Kidney (tissue), 22 donors: ENCODE measurements at places on chromosomes 12 and 14.
A peak's percentile ranks its signal among the peaks of the same experiment; 100 is the strongest.

DNA sequence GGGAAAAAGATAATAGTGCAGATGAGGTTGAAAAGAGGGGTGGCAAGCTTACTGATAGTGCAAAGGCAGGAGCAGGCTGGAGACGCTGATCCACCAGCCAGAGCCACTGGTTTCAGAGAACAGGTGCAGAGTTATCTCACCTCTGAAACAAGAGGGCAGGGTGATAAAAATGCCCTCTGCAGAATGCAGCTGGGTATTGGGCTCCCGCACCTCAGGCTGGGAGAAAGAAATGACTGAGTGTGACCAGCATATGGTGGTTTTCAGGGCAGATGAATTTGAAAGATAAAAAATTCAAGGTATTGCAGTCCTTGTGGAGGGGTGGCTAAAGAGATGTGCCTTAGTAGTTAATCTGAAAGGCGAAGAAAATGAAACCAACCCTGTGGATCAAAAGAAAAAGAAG is 2.9 kb upstream of the TMEM30B start:
- DNase-seq: no peak

DNA sequence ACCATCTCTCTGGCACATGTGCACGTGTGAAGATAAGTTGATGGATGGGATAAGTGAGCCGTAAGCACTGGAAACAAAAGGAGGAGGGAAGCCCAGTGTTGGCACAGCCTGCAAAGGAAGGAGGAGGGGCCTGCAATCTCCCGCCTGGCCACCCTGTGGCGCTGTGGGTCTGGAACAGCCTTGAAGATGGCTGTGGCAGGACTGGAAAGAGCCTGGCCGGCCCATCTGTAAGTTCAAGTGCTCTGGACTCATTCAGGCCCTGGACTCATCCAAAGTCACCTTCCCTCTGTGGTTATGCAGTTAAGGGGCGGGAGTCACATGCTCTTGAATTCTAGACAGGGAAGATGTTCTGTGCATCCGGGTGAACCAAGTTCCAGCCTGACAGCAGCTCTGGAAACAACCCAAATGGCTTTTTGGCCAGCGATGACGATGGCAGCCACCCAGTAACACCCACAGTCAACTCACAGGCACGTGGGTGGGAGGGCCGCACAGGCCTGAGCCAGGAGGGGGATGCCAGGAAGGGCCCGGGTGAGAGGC is 50.4 kb downstream of the CHGA start:
- peak; percentile 75 for DNase-seq

- no peak for DNase-seq
Measured at GRCh38 chr12:8692573-8692972, 5.2 kb upstream of the RIMKLB start.

GRCh38 chr14:51269634-51270033 is 29.6 kb downstream of the TMX1 start:
- DNase-seq: no peak

DNA sequence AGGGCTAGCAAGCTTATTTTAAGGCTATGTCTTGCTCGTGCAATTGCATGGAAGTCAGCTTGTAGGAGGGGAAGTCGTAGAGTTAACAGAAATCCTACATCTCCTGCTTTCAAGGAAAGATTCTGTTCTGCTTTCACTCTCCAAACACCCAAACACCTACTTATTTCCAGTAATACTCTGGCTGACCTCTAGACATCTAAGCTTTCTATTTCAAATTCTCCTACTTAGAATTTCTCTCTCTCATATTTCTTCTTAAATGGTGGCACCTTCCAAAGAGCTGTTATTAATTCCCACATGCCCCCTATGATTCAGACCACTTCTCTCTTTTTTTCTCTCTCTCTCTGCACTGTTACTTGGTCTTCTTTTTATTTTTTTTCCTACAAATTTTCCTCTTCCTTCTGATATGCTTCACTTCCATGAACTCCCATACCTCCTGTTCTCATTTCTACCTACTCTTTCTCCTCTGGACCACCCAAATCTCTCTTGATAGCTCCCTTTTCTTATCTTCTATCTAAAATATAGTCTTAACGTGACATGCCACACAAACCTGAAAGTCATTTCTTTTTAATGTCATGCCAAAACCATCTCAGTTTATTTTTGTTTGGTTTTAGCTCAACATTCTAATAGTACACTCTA is 90.8 kb downstream of the RPS6KA5 start:
- DNase-seq: no peak

- no peak for DNase-seq
Measured at GRCh38 chr14:58942516-58942915, 246.0 kb upstream of the DAAM1 start.

GRCh38 chr12:47032644-47033043 is 46.8 kb upstream of the PCED1B start:
- no peak for DNase-seq

GRCh38 chr12:128111951-128112350 is 155.0 kb upstream of the TMEM132C start:
- no peak for DNase-seq

GRCh38 chr14:56073799-56074198 is 44.4 kb upstream of the PELI2 start:
- DNase-seq: no peak

DNA sequence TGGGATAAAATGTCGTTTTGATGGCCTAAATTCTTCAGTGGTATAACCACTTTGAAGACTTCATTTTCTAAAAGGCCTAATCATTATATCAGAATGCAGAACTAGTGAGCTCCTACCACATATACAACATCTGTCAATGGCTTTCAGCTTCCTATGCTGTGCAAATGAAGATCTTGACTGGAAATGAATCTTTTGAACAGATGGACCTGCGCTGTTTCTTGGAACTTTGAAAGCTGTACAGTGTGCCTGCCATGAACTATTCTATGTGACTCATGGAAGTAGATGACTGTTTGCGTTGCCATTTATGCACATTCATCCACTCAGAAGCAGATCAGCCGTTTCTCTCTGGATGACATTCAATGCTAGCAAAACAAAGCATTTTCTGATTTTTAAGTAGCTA is 542.2 kb upstream of the USP15 start:
- DNase-seq: no peak

DNA sequence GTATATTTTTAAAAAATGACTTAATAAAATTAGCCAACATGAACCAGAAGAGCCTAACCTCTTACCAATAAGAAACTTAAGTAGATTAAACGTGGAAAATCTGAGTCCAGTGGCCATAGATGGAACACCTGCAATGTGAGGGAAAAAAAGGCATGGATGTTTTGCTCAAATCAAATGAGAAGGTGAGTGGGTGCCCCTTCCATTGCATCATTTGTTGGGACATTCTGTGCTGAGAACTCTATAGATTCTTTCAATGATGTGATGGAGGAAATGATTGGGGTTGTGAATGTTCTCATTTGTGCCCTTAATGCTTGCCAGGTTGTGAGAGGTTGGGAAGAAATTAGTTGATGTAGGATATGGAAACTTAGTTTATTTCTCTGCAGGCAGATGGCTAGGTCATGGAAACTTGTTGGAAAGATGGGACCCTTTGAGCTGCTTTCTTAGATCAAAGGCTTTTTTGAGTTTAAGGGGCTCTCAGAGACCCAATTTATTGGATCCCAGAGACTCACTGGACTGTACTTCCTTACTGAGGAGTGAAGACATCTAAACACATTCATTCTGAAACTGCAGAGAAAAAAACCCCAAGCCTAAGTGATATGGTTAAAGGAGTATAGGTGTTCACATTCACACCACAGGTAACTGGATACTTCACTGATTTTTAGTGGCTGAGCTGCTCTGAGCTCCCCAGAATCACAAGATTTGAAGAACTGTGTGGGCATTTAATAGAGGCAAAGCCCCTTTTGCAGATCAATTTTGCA is 95.9 kb downstream of the DACT1 start:
- no peak for DNase-seq

GRCh38 chr12:7571257-7571656 is 67.7 kb upstream of the CD163 start:
- DNase-seq: no peak

GRCh38 chr12:62578726-62579125 is 112.1 kb downstream of the MON2 start:
- DNase-seq: no peak

GRCh38 chr12:130806574-130806973 is 32.5 kb downstream of the STX2 start:
- no peak for DNase-seq

- DNase-seq: no peak
Measured at GRCh38 chr12:550473-551260, 90.9 kb downstream of the B4GALNT3 start.

DNA sequence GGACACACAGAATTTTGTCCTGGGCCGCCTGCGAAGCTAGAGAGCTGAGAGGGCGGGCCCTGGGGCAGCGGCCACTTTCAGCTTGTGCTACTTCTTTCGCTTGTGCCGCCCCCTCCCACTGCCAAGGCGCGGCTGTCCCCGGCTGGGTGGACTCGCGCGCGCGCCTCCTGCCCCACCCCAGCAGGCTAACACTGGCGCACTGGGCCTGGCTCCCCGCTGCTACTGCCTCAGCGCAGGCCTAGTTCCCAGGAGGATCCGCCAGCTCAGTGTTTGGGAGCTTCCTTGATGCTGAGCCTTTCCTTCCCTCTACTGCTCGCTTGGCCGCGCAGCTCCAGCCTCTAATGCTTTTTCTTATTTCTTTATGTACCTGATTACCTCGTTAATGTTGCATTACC is 27.4 kb upstream of the METAP2 start:
- peak; percentile 67 for DNase-seq

DNA sequence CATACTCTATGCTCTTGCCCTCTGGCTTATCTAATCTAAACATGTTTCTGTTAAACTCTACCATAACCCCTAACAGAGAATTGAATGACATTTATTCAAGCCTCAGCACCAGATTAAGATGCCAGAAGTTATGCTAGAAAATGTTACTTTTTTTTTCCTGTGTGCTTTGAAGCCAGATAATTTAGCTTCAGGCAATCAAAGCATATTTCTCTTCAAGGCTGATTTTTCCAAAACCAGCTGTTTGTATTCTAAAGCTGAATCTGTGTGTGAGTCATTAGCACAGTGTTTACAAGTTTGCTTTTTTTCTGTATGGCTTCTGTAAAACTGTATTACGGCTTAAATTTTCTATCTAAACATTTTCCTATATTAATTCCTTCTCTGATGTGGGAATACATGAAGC is 326.1 kb downstream of the FSCB start:
- DNase-seq: no peak

DNA sequence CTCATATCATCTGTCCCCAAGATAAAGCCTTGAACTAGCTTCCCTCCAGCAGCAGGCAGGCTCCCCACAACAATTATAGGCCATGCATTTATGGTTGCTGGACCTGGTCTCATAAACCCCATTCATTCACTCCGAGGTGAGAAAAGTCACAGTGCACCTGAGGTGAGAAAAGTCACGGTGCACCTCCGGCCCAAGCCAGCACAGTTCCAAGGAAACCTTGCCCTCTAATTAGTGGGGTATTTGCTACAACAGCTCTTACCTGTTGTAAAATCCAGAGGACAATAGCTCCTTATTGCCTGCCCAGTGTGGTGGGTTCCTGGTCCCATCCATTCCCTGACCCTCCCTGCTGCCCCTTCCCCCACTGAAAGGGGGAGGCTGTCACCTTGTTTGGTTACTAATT is 65.6 kb downstream of the FBXL14 start:
- DNase-seq: no peak
